ENCODE measurements at places on chromosomes 11 and 22. TPM values are rescaled to one million over a fixed set of nuclear protein-coding genes. Genes with fewer than 3 reads are reported as not detected.

CARNS1 gene
- 66.5 TPM for polyA plus RNA-seq

TRPM5 gene
- not detected for polyA plus RNA-seq

DCDC1 gene
- 0.26 TPM for polyA plus RNA-seq

TMEM191C gene
- 1.5 TPM for polyA plus RNA-seq

YPEL4 gene
- 0.85 TPM for polyA plus RNA-seq

CHADL gene
- polyA plus RNA-seq, result 4.1 TPM

TRIM51 gene
- not detected for polyA plus RNA-seq

MUC15 gene
- polyA plus RNA-seq, result not detected

C22orf42 gene
- not detected for polyA plus RNA-seq

OR51Q1 gene
- not detected for polyA plus RNA-seq

TAF10 gene
- 54.3 TPM for polyA plus RNA-seq

MPST gene
- 40.6 TPM for polyA plus RNA-seq

OR56A1 gene
- polyA plus RNA-seq, result not detected

TMEM151A gene
- polyA plus RNA-seq, result 0.08 TPM

FREY1 gene
- polyA plus RNA-seq, result 0.57 TPM

MUC5B gene
- not detected for polyA plus RNA-seq

DGAT2 gene
- polyA plus RNA-seq, result 0.74 TPM

BATF2 gene
- polyA plus RNA-seq, result 0.73 TPM

CXCR5 gene
- not detected for polyA plus RNA-seq

FAM180B gene
- not detected for polyA plus RNA-seq

B3GAT3 gene
- not detected for polyA plus RNA-seq

MMP27 gene
- polyA plus RNA-seq, result 0.09 TPM

CADM1 gene
- polyA plus RNA-seq, result 56.2 TPM

NFRKB gene
- polyA plus RNA-seq, result 19.6 TPM

MRGPRF gene
- 20.0 TPM for polyA plus RNA-seq

Measured in muscle of arm (tissue), 14 donors.